GM23248 (cell line): ENCODE measurements at places on chromosomes 2 and 18.

DNA sequence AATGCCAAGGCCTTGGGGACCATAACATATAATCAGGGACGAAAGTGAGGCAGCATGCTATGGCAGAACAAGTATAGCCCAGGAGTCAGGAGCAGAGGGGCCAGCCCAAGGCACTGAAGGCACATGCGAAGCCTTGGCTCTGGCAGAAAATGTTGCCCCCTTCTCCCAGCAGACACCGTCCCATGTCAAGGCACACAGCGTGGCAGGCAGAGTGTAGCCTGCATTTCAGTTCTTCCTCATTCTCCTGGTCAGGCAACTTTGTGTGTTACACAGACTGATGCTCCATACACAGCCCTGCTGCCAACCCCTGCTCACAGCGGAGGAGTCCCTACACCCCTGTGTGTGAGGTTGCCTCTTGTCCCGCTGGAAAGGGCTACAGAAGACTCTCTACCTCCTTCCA lies 480.8 kb downstream of the BCL11A start:
- no peak for DNase-seq

- peak; percentile 58 for DNase-seq
Measured at GRCh38 chr2:191401287-191401686, 156.1 kb downstream of the MYO1B start.

DNA sequence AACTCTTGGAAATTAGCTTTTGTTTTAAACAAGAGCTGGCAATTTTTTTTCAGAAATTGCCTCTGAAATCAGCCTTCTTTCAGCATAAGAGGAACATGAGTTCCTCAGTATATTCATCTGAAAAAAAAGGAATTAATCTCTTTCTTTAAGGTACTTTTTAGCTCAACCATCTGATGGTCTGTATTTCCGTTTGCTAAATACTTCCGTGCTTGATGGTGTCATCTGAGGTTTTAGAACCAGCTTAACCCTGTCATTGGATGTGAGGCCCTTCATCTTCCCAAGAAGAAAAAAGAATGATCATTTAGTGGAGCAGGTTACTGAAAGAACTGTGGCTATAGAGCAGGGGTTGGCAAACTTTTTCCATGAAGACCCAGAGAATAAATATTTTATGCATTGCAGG lies 175.0 kb downstream of the TRABD2A start:
- DNase-seq: no peak

DNA sequence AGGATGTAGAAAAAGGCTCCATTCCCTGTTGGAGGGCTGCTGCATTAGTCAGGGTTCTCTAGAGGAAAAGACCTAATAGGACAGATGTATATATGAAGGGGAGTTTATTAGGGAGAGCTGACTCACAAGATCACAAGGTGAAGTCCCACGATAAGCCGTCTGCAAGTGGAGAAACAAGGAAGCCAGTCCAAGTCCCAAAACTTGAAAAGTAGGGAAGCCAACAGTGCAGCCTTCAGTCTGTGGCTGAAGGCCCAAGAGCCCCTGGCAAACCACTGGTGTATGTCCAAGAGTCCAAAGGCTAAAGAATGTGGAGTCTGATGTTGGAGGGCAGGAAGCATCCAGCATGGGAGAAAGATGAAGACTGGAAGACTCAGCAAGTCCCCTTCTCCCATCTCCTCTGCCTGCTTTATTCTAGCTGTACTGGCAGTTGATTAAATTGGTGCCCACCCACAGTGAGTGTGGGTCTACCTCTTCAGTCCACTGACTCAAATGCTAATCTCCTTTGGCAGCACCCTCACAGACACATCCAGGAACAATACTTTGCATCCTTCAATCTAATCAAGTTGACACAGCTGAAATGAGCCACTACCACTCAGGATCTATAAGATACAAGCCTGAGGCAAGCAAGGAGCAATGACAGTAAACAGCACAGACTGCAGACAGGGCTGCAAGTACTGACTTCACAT lies 30.0 kb upstream of the ATG16L1 start:
- no peak for DNase-seq

- peak; percentile 53 for DNase-seq
Measured at GRCh38 chr2:175003875-175004729, 1.1 kb downstream of the CHN1 start.

DNA sequence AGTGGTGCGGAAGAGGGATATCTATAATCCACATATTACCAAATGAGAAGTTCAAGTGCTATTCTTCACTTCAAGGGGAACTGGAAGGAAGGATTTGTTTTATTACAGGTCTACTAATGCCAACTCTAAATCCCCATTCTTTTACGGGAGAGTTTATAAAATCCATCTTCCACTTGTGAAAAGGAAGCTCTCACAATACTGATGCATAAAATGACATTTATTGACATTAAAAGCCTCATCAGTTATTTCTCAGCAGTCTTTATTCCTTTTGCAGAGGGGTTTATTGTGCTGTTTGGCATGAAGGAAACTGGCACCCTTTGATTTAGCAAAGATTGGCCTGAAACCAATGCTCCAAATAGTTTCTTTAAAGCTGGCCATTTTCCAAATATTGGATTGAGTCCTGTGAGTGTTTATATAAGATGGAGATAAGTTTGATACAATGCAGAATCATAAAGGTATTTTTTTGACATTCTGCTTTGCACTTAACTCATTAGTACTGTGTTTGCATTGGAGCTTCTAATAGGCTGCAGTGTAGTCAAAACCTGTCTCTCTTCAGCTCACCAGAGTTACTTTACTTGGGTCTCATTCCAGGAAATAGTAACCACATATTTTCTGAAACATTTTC lies 26.6 kb downstream of the LRP1B start:
- no peak for DNase-seq

DNA sequence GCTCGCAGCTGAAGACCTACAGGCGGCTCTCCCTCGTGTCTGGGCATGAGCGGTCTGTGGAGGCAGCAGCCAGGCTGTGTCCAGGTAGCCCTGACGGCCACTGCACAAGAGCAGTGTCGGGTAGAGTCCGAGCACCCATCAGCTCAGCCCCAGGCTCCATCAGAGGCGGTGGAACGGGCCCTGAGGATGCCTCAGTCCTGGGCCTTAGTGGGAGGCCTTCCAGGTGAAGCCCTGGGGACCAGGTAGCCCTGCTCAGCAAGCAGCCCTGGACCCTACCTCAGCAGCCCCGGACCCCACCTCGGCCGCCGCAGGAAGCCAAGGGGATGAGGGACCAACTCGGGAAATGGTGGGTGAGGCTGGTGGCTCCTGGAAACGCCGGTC lies 21.3 kb upstream of the KLF11 start:
- DNase-seq: no peak

DNA sequence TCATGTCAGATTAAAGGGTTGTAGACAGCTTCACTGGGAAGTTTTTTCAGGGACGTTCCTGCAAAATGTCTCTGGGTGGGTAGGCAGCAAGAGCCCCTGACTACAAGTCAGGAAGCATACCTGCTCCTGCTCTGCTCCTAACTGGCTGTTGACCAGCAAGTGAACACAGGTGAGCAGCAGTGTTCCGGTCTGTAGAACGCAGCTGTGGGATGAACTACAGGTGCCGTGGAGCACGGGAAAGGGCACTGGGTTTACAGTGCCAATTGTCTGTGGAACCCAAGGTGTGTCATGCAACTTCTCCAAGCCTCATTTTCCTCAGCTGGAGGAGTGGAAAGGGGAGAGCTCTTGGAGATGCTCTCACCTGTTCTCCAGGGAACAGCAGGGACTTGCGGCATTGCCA lies 6.6 kb downstream of the ASB18 start:
- DNase-seq: no peak

- peak; percentile 73 for DNase-seq
Measured at GRCh38 chr2:236343400-236344161, 79.4 kb upstream of the ASB18 start.

DNA sequence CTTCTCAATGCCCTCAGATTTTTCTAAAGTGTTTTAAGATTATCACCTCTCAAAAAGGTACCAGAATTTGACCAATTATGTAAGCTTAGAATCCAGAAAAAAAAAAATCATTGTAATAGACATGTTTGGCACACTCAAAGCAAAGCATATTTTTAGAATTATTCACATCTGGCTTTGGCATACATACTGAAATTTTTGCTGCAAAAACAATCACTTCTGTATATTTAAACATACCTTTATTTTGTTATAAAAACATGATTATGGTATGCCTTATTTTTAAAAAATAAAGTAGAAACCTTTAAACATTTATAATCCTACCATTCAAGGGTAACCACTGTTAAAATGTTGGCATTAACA lies 143.3 kb downstream of the ESCO1 start:
- DNase-seq: peak; percentile 40

GRCh38 chr2:72901426-72901825 lies 14.2 kb downstream of the SPR start:
- no peak for DNase-seq

DNA sequence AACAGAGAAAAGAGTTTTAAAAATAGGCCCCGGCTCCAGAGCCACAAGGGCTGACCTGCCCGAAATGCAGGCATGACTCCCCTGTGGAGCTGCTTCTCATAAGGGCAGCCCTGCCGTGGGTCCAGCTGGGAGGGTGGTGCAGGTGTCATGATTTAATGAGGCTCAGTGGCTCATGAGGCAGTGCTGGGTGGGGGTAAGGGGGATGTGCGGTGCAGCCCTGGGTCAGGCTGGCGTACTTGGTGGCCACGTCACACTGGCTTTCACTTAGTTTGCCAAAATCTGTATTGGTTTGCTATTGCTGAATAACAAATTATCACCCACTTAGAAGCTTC lies 33.6 kb downstream of the HJURP start:
- DNase-seq: no peak

GRCh38 chr18:24052053-24052452 lies 37.5 kb downstream of the TTC39C start:
- no peak for DNase-seq

DNA sequence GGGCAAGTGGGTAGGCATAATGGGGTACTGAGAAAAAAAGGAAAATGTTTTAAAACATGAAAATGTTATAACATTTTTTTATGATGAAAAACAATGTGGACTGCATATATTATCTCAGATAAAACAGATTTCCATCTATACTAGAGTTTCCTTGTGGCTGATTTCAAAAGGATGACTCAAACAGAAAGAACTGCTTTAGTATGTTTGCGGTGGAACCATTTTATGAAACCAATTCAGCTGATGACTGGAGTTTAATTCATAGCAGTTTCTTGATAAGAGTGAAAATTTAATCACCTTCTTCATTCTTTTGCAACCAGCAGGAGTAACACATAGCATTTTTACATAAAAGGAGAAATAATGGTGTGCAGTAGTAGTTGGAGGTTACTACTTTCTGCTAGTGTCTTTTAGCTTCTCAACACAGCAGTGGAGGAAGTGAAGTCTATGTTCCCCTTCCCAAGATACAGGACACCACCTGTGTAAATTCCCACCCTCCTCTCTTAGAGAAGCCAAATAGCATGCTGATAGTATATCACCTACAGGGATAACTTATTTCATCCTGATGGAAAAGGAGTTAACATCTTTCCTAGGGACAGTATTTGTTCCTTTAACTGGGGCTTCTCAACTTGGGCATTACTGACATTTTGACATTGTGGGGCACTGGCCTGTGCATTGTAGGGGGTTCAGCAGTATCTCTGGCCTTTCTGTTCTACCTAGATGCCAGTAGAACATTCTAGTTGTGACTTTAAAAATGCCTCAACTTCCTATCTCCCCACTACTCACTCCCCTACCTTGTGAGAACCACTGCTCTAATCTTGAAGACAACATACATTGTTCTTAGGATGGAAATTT lies 29.9 kb downstream of the PELI1 start:
- peak; percentile 85 for DNase-seq

DNA sequence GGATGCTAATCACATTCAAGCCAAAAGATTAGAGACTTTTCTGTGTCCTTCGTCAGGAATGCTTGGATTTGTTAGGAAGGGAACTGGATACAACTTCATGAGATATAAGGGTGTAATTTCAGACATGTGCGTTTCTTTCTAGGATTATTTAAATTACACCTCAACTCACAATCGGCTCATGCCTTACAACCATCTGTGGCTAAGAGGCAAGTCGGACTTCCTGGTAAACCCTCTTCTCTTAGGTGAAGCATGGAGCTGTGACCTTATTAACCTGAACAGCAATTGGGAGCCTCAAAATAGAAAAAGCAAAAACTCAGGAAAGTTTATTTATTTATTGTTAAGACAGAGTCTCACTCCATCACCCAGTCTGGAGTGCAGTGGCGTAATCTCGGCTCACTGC lies 61.8 kb downstream of the SEMA4F start:
- DNase-seq: no peak

DNA sequence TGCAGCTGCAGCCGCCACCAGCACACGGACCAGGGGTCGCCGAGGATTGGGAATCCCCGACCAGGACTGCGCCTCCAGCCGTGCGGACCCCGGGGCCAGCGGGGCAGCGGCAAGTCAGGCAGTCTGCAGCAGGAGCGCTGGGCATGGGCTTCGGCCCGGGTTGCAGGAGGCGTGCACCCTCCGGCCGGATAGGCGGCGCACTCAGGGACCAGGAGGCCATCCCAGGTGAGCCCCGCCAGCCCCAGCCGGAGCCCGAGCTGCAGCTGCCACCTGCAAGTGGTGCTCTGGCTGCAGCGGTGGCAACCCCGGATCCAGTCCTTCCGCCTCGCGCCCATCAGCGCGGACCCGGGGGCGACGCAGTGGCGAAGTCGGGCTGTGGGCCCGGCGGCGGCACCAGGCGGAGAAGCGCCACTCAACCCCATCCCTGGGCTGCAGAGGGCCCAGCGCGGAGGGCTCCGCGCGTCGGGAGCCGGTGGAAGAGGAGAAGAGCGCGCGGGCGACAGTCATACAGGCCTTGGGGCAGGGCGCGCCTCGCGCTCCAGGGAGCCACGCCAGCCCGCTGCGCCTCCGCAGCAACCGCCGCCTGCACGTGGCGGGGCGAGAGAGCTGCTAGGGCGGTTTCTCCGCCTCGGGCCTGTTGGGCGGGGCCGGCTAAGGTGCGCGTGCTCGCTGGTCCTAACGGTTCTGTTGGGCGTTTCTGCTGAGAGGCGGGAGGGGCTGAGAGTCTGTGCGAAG lies 73.8 kb downstream of the RPIA start:
- peak; percentile 61 for DNase-seq

DNA sequence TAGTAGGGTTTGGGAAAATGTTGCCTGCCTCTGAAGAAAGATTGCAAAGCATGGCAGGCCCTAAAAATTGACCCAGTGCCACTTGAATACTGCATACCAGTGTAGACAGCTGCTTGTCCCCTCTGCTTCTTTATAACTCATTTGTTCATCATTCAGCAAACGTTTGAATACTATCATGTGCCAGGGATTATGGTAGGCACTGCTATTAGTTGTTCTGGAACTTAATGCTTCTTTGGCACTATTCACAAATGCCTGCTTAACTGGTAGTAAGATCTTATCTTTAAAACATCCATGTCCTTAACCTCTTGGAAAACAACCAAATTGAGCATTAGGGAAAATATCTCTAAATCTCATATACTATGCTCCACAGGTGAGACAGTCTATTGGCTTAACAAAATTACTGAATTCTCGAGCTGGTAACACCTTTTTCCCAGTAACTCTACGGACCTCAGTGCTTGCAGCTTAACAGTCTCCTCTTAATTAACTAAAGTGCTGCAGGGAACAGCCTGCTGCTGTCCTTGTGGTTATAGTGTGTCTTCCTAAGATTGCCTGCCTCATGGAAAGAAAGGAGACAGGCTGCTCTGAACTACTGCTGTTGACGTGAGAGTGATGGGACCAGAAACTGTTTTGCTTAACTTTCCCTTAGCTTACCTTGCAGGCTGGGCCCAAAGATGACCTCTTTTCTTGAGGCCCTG lies 93.2 kb downstream of the MIB1 start:
- DNase-seq: no peak

GRCh38 chr2:127504552-127505430 lies 21.5 kb downstream of the IWS1 start:
- DNase-seq: peak; percentile 70
